ENCODE measurements at places on chromosomes 5 and 9.

- no peak for DNase-seq
These were observed 540.2 kb upstream of the TRPC7 start for GRCh38 chr5:136905571-136905970.

GRCh38 chr5:171989276-171989675 is 17.2 kb downstream of the FBXW11 start:
- no peak for DNase-seq

GRCh38 chr9:22035591-22036011 is 26.5 kb upstream of the CDKN2B start:
- peak; percentile 30 for DNase-seq

- peak; percentile 62 for DNase-seq
These were observed 593 bp downstream of the BRD3OS start for GRCh38 chr9:134025606-134026541.

DNA sequence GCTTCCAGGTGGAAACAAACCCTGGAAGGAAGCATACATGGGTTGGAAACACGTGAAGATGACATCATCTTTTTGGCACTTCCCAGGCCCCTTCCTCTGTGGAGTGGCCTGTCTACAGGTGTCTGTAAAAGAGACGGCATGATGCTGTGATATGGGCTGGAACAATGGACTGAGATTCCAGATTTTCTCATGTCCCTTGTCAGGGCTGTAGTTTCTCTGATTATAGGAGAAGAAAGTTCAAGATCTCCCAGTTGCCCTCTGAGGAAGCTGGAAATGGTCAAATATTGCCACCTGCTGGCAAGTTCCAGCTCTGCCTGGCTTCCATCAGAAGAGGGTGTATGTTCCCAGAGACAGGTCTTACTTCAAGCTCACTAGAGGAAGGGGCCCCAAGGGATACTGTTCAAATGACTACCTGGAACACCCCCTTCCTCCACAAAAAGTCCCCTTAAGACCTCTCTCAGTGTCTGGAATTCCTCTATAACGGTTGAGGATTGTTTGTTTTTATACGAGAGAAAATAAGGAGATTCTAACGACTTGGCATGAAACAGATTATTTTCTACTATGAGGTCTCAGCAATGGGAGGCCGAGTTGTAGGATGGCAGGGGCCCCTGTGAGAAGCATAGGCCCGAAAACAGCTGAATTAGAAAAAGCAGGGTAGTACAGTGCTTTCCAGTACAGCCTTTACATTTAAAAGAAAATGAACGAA is 7.3 kb upstream of the ANXA6 start:
- peak; percentile 91 for DNase-seq

GRCh38 chr5:132838516-132839282 is 8.3 kb upstream of the SHROOM1 start:
- no peak for DNase-seq

DNA sequence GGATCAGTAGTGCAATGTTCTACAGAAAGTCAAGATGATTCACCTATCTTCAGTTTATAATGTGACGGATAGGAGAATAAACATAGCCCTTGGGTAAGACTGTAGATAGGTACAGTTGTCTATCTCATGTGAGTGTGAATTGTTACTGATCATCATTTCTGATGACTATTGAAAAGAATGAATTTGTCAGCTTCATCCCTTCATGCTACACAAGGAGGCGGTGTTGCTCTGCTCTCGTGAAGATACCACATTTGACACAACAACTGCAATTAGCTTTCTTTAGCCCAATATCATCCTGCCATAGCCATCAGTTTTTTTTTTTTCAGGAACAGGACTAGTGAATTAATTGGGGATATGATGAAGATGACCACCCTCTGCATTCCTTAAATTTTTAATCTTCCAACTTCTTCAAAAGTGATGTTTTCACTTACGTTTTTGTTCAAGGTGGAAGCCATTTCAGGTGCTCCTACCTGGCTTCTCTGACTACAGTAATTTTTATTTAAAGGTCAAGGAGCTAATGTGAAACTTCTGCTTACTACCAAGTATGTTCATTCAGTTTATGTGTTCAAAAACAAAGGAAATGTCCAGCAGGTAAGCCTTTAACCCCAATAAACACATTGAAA is 152.9 kb upstream of the MOCS2 start:
- peak; percentile 16 for DNase-seq

GRCh38 chr5:42985129-42986037 is 54.7 kb downstream of the ANXA2R start:
- no peak for DNase-seq

DNA sequence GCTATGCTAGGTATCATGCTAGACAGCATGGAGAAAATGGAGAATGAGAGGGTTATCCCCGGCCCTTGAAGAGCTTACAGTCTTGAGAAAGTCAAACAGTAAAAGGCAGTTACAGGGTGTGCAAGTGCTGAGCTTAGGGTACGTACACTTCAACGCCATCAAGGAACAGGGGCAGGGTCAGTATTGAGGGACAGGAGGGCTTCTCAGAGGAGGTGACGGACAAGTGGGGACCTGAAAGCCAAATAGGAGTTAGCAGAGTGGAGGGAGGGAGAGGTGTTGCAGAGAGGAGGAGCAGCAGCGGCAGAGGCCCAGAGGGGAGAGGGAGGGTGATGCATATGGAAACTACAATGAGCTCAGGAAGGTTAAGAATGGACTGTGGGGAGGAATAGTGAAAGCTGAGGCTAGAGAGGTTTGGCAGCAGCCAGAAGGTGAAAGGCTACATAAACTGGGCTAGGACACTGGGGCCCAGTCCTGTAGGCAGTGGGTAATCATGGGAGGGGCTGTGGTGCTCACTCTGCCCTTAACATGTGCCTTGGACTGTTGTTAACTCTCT is 88.0 kb downstream of the NRG2 start:
- no peak for DNase-seq

- DNase-seq = no peak
These were observed 11.8 kb downstream of the COL5A1 start for GRCh38 chr9:134653259-134654009.

DNA sequence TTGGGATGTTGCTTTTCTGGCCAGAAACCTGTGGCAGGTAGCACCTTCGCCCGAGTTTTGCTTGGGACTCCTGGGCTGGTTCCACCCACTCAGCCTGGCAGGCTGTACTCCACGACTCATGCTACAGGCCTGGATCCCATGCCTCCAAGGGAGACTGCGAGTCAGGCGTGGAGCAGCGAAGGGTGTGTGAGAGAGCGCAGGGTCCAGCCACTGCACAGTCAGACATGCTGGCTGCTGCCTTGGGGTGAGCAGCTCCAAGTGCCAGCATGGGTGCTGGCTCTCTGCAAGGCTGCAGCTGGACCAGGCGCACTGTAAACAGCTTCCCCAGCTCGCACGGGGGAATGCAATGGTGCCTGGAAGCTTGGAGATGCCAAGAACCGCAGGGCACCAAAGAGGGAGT is 249.6 kb upstream of the EDIL3 start:
- DNase-seq = no peak

- DNase-seq = no peak
These were observed 85.8 kb downstream of the KIAA1958 start for GRCh38 chr9:112572416-112572815.

DNA sequence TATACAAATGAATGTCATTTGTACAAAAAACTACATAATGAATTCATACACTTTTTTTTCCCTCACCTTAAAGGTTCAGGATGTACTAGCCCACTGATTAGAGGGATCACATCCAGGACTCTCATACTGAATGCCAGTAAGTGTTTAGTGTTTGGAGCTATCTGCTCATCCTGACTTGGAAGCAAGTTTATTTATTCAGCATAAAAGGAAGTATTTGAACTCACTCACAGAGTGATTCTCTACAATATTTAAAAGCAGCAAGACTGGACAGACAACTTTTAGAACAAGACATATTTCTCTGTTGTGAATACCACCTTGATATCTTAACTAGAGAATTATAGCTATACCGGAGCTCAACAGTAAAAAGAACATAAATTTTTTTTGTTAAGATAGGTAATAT is 14.8 kb upstream of the IQGAP2 start:
- no peak for DNase-seq

- no peak for DNase-seq
These were observed 5.5 kb downstream of the CNOT6 start for GRCh38 chr5:180499684-180500083.

- no peak for DNase-seq
These were observed 345.5 kb upstream of the PAPPA start for GRCh38 chr9:115808108-115808507.

DNA sequence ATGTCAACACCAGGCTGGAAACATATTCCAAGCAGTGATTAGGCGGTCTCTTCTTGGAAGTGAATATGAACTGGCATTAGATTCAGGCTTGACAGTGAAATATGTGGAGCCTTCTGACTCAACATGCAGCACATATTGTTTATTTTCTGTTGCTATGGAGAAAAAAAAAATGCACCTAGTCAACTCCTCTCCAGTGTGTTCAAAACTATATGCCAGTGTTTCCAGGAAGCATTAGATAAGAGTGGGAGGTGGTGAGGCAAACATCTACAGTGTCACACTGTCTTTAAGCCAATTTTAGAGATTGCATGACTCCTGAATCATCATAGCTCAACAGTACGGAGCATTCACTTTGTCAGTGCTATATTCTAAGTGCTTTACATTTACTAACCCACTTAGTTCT is 117.9 kb downstream of the HCN1 start:
- no peak for DNase-seq

GRCh38 chr5:135488727-135489465 is 36.7 kb upstream of the TIFAB start:
- DNase-seq = no peak

- no peak for DNase-seq
These were observed 68.4 kb downstream of the PBX3 start for GRCh38 chr9:125815568-125815967.

- DNase-seq = no peak
These were observed 62.1 kb upstream of the TRPC7 start for GRCh38 chr5:136427426-136427825.

- no peak for DNase-seq
These were observed 330.6 kb upstream of the MEF2C start for GRCh38 chr5:89213573-89213972.

GRCh38 chr5:9318031-9318430 is 227.8 kb downstream of the SEMA5A start:
- no peak for DNase-seq

GRCh38 chr9:137479892-137480685 is 21.0 kb upstream of the NSMF start:
- DNase-seq = no peak
